ENCODE measurements at places on chromosomes 2 and 18.

DNA sequence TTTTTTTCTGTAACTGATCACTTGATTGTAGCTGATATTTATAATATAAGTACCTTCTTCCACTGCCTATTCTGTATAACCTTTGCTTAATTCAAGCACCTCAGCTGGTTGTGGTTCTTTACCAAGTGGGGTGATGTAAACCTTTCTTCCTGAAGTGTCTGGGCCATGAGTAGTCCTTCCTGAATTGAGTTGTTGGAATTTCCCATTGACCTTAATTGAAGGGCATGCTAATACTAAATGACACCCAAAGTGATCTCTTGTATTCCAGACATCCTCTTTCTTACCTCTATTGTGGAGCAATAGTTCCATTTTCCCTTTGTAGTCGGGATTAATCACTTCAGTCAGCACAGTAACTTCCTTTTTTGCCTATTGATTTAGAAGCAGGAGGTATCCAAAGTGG is 1496.8 kb upstream of the CELF4 start:
- DNase-seq, result no peak

DNA sequence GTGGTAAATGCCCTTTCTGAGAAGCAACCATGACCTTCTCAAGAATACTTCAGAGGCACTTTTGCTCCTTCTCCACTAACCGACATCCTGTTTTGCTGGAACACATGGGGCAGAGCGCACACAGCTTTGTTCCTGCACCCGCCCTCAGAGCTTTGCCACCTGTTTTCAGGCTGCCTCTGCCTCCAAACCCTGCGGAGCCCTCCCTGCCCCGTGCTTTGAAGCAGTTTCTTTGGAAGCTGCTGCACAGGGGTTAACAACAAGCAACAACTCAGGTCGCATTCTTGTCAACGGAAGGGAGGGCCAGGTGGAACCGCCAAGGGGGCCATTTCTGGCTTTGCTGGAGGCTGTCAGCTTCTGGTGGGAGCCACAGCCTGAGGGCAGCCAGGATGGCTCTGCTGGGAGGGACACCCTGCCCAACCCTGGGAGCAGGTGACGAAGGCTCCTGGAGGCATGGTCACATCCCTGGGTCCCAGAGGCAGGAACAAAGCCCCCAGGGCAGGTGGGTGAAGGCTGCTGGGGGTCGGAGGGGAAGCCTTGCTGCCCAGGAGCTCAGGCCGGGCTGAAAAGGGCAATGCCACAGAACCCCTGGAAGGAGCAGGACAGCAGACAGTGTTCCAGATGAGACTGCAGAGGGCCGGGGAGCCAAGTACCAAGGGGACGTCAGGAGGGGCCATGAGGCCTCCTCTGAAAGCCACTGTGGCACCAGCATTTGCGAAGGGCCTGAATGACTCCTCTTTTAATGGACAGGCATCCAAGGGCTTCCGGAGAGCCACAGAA is 46.8 kb downstream of the MRPS5 start:
- peak; percentile 10 for DNase-seq

DNA sequence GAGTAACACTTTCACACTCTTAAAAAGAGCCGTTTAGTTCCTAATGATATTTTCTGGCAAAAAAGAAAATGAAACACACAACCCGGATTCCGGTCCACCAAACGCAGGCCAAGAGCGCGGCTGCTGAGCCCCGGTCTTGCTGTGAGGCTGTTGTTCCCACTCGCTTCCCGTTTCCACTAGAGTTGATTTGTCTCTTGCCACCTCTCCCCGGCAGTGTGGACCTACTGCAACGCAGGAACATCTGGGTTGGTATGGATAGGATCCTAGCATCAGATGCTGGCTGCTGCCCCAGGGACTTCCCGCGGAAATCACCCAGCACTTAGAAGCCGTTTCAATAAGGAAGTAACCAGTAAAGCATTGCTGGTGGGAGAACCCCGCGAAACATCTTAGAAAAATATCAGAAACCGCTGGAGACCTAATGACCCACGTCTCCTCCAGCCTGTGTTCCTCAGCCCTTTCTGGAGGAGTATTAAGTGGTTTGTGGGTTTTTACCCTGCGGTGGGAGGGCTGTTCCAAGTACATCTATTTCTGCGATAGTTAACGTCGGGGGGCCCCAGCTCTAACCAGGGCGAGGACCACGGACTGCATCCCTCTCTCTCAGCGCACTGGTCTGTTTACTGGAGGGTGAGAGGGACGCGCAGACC is 939 bp downstream of the DOCK10 start:
- no peak for DNase-seq

- no peak for DNase-seq
Measured at GRCh38 chr2:150110548-150110947, 376.9 kb downstream of the RND3 start.

- DNase-seq, result no peak
Measured at GRCh38 chr18:78433562-78433961, 546.1 kb upstream of the SALL3 start.

GRCh38 chr18:51711298-51711889 is 513.9 kb upstream of the MEX3C start:
- no peak for DNase-seq

GRCh38 chr2:169865492-169865891 is 38.2 kb downstream of the UBR3 start:
- no peak for DNase-seq

- no peak for DNase-seq
Measured at GRCh38 chr2:26309921-26310320, 36.0 kb upstream of the SELENOI start.

DNA sequence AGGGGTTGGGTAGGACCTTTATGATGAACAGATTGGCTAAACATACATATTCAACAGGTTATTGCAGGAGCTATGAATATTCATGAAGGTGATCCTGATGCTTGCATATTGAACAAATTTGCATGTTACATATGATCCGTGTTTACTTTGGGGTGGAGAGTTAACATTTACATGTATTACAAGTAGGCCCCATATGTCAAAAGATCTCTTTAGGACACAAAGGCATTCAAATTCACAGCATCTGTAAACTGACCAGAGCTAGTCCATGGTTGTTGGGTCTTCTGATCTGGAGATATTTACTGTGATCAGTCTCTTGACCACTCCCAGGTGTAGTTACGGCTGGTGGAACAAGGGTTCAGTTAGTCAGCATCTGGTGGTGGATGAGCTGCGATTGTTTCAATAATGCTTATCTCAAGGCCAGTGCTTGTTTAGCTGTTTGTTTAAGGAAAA is 80.4 kb downstream of the PMAIP1 start:
- no peak for DNase-seq

DNA sequence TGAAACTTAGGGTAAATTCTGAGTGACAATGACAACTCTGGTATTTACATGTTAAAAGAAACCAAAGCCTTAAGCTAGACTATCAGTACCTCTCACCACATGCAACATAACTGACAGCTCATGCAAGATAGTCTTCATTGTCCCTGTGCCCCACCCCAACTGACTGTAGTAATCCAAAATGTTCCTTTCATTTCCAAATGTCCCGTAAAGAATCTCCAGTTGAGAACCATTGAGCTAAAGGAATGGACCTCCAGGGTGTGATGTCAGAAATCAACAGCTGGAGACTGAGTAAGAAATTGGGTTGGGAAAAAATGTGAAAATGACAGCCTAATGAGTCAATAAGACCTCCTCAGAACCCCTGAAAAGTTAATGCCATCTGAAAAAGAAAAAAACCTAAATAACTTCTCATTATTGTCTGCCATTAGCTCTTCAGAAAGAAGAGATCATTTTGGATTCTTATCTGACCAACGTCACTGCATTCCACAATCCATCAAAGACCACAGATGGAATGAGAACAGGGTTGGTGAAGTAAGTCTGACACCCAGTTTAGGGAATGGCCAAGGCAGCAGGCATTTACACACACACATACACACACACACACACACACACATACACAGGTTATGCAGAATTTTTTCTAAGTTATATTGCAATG is 51.7 kb upstream of the ACVR2A start:
- DNase-seq, result no peak

- peak; percentile 52 for DNase-seq
Measured at GRCh38 chr2:229910832-229911412, 10.9 kb downstream of the TRIP12 start.

- no peak for DNase-seq
Measured at GRCh38 chr18:56756966-56757365, 105.8 kb downstream of the WDR7 start.

DNA sequence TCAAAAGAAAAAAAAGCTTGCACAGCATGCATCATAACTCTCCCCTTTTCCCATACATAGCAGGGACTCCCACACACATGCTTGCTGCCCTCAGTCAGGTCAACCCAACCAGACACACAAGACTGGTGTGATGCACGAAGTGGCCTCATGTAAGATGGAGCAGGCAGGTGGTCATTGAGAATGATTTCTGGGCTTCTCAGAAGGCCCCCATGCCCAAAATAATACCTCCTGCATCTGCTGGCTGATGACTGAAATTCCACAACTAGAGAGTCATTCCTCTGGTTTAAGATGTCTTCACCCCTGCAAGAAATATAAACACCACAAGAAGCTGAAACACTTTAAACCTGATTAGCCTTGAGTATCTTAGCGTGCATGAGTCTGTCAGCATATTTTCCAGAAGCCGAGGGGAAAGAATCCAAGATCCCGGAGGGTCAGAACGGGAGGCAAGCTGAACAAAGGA is 131.1 kb downstream of the AFF3 start:
- DNase-seq, result no peak

GRCh38 chr2:241279828-241280227 is 35.6 kb downstream of the HDLBP start:
- no peak for DNase-seq

DNA sequence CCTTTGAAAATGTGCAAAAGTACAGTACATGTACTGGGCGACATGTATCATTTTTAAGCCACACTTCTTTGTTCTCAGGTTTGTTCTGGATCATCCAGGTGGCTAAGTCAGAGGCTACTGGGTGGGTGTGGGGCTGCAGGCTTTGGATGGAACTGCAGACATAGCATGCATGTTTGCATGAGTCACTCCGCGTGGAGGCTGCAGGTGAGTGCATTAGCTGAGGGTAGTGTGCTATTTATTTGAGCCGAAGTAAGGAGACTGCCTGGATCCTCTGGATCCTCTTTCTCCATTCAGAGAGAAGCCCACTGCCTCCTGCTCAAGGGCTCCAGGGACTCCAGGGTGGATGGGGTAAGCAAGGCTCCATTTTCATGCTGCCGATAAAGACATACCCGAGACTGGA is 9.4 kb upstream of the NEURL3 start:
- no peak for DNase-seq

GRCh38 chr2:158702740-158703139 is 92.4 kb upstream of the DAPL1 start:
- no peak for DNase-seq

DNA sequence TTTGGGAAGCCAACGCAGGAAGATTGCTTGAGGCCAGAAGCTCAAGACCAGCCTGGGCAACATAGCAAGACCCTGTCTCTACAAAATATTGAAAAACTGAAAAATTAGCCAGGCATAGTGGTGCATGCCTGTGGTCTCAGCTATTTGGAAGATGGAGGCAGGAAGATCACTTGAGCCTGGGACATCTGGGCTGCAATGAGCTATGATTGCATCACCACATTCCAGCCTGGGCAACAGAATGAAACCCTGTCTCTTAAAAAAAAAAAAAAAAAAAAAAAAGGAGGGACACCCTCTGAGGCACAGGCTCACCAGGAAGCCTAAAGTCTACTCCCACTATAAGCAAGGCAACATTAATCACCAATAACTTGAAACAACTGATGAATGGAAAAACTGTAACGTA is 151.1 kb downstream of the CCDC148 start:
- DNase-seq, result no peak

DNA sequence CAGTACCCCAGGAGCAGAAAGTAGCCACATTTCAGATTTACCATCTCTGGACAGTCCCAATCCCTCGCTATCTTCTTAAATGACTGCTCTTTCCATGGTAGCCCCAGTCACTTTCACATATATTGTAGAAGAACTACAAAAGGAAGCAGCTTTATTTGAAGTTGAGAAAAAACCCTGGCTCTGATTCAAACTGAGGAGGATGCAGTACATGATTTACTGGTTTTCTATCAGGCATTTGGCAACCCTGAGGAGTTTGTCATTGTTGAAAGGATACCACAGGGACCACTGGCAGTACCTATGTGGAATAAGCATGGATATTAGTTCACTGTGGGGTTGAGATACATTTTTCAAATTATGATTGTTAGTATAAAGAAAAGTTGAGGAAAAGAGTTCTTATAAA is 640.9 kb upstream of the SETBP1 start:
- DNase-seq, result no peak

DNA sequence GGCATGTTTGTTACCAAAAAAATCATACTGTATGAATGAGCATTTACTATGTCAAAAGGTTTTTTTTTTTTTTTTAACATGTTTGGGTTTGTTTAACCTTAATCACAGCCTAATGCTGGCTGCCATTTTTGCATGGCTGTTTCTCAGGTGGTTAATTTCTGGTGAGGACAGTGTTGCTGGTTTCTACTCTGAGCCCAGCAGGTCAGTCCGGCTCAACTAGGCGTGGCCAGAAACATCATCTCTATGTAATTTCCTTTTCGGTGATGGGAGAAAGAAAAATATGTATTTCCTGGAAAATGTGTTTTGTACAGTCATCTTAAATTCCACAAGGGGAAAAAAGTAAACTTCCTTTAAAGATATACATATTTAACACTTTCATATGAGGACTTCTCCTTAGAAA is 24.9 kb upstream of the BZW1 start:
- DNase-seq, result peak; percentile 31

DNA sequence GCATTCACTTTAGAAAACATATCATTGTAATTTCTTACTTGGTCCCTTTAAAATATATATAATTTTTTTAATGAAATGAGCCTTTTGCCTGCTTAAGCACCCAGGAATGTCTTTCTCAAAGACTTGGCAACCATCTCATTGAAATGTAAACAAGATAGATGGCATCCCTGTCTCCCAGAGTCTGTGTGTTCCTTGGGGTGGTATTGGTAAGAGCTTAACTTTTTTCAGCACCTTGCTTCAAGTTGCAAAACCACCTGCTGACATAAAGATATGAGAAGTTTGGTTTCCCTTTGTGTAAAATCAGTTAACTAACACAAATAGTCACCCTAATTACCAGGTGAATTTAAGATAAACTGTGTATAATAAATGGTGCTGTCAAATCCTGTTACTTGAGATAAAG is 266.9 kb downstream of the DSC3 start:
- DNase-seq, result no peak

- no peak for DNase-seq
Measured at GRCh38 chr2:24494410-24494809, 3.4 kb downstream of the NCOA1 start.

GRCh38 chr2:144548088-144548487 is 28.2 kb upstream of the ZEB2 start:
- no peak for DNase-seq

DNA sequence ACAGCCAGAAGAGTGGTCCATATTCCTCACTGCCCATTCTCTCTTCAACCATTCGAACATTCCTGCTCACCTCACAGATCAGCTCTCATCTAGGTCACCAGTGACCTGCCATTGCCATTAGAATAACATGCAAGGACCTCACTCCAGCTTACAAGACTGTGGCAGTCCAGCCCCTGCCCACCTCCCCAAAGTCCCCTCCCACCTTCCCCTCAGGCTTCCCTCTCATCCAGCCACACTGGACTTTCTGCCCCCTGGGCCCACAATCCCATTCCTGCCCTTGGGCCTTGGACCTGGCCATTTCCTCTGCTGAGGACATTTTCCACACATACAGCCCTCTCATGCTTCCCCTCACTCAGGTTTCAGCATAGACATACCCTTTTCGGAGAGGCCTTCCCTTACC is 5.2 kb upstream of the TMEM177 start:
- DNase-seq, result no peak

- DNase-seq, result no peak
Measured at GRCh38 chr18:13617826-13618515, 108.4 kb downstream of the FAM210A start.

All from NCI-H510A treated with DMSO at 0.1 percent for 48 hours (cell line).